ENCODE measurements at places on chromosomes 7 and 10.

DNA sequence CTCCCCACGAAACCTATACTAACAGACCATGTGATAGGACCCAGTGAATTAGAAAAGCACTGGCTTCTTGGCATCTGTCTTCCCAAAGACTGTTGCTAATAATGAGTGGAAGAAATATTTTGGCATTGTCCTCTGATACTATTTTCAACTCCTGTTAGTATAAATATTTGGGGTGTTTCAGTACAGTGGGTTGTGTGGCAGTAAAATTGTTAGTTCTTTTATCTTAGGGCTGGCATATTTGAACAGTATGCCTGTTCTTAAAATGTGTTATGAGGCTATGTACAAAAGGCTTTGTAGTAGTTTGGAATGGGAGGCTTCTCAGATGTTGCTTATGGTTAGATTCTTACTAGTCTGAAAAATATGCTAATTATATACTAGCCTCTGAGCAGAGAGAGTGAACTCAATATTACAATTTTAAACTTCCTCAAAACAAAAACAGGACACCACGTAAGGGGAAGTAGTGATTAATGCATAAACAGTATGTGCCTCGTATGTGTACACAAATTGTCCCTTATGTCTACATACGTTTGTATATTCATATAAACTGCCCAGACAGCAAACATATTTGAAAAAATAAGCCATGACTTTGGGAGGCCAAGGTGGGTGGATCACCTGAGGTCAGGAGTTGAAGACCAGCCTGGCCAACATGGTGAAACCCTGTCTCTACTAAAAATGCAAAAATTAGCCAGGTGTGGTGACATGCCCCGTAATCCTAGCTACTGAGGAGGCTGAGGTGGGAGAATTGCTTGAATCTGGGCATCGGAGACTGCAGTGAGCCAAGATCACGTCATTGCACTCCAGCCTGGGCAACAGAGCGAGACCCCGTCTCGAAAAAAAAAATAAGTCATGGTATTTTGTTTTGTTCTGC is 115.4 kb downstream of the ARID5B start:
- DNase-seq, result no peak

DNA sequence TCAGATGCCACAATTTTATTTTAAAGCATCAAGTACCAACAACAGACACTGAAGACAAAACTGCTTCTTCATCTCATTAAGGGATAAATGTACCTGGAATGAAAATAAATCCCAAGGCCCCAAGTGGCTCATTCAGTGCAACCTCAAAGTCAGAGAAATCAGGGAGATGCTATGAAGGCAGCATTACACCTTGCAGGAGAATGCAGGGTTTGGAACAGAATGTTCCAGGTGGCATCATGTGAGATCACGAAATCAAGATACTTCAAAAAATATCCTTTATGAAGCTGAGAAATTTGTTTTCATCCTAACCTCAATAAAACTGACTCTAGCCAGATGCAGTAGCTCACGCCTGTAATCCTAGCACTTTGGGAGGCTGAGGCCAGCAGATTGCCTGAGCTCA is 477.1 kb downstream of the PLXNA4 start:
- DNase-seq, result no peak

GRCh38 chr7:19333706-19334105 is 188.5 kb upstream of the FERD3L start:
- DNase-seq, result no peak

DNA sequence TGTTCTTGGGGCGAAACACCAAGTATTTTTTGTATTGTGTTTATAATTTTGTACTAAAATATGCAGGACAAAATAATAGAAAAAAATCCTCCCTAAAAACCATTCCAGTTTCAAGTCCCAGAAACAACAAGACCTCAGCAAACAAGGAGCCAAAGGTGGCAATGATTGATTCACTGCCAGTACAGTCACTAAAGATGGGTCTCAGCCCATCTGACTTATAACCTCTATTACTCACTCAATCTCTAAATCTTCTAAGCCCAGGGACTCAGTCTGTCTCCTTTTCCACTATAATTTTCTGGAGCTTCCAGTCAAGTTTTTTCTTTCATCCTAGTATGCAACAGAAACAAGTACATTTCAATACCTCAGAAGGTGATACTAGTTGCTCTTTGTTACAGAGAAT is 33.3 kb downstream of the SNX13 start:
- no peak for DNase-seq

- no peak for DNase-seq
Observed at GRCh38 chr7:12769444-12769843, 82.0 kb downstream of the ARL4A start.

- no peak for DNase-seq
Observed at GRCh38 chr7:116801092-116801710, 61.2 kb upstream of the CAPZA2 start.

- no peak for DNase-seq
Observed at GRCh38 chr7:95205665-95206225, 118.6 kb downstream of the PON1 start.

GRCh38 chr10:29392376-29393021 is 103.6 kb downstream of the LYZL1 start:
- peak; percentile 45 for DNase-seq

DNA sequence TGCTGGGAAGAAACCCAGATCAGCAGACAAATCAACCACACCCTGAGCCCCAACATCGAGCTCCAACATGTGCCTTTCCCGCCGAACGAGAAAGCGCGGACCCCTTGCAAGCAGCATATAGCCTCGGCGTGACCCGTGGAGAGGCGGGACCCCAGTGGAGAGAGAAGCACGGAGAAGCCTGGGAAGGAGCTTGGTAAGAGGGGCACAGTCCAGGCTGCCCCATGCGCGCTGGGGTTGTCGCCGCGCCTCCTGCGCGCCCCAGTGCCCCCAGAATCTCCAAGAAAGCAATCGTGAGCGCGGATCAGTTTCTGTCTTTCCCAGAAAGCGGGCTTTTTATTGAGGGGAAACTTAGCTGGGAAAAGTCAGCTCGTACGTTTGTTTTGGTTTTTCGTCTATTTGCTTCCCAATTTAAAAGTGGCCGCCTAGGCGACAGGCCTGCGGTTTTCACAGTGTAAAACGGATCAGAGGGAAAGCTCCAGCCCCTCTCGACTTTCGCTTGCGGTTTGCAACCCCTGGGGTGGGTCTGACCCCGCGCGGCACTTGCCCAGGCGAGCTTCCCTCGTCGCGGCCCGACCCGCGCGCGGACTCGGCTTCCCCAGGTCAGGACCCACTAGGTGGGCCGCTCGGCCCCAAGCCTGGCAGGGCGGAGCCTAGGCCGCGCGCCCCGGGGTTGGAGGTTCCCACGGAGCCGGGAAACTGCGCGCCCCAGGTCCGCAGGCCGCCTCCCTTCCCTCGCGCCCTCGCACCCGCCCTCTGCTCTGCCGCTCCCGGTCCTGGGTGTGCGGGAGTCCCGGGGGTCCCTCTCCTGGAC is 31.1 kb downstream of the SKIDA1 start:
- DNase-seq, result peak; percentile 25

DNA sequence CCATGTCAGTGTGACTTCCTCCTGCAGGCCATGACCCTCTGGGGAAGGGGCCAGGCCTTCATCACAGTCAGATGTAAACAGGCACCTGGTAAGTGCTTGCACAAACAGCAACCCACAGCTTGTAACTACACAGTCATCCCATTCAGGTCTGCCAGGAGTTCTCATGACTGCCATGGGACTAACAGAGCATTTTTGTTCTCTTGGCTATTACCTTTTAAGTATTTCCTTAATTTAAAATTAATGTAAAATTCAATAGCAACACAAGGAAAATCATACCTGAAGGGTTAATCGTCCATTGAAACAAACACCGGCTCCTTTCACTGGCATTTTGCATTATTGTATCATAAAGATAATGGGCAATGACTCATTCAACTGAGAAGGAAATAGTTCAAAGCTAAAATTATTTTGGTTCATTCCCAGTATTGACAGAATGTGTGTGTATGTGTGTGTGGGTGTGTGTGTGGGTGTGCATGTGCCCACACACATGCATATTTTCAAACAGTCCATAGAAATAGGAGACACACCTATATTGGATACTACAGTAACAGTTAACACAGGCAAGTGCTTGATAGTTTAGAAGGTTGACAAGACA is 307.9 kb downstream of the WDR11 start:
- no peak for DNase-seq

GRCh38 chr10:102624094-102624493 is 20.2 kb upstream of the TRIM8 start:
- no peak for DNase-seq

GRCh38 chr10:57925045-57925444 is 342.6 kb downstream of the IPMK start:
- DNase-seq, result no peak

DNA sequence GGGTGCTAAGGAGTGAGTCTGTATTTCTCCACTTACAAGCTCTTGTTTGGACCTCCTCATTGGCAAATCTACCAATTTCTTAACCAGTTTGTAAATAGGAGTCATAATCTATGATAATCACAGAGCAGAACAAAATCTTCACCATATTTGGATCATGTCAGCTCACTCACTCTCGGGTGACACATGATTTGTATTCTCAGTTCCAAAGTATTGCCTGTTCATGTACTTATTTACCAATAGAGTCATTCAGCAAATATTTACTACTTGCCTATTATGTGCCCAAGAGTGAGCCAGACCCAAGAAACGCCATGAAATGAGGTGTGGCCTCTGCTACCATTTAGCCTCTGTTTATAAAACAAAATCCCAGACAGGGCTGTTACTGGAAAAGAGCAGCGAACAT is 114.8 kb downstream of the TSPAN12 start:
- no peak for DNase-seq

DNA sequence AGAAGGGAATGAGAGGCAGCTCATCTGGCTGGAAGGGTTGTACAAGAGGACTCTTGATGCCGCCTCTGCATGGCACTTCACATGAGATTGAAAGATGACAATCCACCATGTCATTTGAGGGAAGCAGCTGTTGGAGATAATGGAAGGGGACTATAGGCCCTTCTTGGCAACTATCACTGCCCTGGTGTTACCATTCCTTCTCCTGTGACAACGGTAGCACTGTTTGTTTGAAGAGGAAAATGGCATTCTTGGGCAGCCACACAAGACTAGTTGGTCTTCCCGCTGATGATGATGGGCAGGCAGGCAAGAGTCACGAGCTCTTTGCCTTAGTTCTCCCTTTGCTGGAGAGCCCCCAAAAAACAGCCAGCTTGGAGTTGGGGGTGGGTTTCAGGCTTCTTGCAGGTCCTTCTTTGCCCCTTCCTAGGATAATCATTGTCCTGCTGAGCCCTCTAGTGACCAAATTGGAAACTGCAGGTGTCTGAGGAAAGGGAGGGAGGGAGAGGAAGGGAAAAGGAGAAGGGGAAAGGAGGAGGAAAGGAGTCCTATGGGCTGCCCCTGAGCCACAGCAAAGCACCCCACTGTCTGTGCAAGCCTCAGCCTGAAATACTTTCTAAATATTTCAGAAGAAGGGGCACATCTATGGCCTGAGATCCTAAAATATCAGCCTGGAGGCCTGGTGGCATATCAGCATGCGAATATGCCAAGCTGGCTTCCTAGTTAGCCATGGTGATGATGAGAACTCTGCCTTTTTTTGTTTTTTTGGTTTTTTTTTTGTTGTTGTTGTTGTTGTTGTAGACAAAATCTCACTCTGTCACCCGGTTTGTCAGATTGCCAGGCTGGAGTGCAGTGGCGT is 165.6 kb upstream of the KMT2E start:
- DNase-seq, result peak; percentile 55

DNA sequence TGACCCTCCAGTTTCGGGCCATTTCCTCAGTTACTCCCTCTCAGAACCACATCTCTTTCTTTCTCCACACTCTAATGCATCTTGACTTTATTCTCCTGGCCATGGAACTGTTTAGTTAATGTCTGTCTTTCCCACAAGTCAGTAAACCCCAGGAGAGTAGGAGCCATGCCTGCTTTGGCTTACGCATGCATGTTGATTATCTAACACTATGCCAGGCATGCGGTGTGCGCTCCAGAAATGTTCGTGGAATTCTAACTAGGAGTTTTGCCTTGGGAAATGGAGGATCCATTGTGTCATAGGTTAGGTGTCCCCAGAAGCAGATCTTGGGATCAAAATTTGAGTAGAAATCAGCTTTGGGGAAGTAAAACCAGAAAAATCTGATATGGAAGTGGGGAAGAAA is 308.9 kb downstream of the GRID1 start:
- DNase-seq, result no peak

GRCh38 chr7:116399819-116400218 is 99.7 kb upstream of the CAV2 start:
- DNase-seq, result no peak

DNA sequence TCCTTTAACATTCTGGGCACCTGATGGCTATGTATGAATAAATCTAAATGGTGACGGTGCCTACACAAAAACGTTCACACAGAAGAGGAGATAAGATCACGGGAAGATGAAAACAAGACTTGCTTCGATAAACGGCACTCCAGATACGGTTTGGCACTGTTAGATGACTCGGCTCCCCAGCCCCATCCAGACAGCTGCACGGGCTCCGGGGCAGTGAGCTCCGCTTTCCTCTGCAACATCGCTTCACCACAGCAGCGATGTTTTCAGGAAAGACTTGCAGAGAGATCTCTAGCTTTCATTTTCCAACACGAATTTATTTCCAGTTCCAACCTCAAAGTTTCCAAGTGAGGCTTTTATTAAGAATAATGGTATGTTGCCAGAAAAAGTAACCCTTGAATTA is 132.1 kb downstream of the KLF6 start:
- peak; percentile 69 for DNase-seq

- no peak for DNase-seq
Observed at GRCh38 chr10:109892117-109892516, 31.2 kb downstream of the XPNPEP1 start.

DNA sequence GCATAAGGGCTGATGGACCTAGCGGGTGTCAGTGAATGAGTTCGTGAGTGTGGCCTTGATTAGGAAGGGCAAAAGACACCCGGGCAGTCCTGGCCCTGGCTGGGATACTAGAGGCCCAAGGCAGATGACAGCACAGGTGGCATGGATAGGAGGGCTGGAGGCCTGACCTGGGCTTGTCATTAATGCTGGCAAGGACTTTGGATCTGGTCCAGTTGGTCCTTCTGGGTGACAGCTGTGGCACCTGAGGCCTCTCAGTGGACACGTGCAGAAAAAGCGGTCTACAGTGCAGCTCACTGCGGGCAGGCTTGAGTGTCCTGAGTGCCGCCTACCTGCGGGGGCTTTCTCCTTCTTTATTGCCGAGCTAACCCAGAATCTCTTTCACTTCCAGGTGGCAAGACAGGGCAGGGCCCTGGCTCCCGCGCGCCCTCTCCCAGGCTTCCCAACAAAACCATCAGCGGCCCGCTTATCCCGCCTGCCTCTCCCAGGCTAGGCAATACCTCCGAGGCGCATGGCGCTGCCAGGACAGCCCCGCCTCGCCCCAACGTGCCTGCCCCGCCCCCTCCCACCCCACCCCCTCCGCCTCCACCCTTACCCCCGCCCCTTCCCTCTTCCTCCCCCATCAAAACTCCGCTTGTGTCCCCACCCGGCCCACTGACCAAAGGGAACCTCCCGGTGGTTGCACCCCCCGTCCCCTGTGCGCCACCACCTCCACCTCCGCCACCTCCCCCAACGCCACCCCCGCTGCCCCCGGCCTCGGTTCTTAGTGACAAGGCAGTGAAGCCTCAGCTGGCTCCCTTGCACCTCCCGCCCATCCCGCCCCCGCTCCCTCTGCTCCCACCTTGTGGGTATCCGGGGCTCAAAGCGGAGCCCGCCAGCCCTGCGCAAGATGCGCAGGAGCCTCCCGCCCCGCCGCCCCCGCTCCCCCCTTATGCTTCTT is 77.4 kb downstream of the WIPF3 start:
- DNase-seq, result no peak

- DNase-seq, result peak; percentile 63
Observed at GRCh38 chr10:97731346-97732051, 5.4 kb upstream of the ZFYVE27 start.
